Occipital lobe (tissue), 3 donors: ENCODE measurements at places on chromosomes 7 and 10.

GRCh38 chr10:44293842-44294241 lies 91.1 kb downstream of the CXCL12 start:
- DNase-seq: no peak

GRCh38 chr7:42128703-42129102 lies 108.3 kb downstream of the GLI3 start:
- no peak for DNase-seq

GRCh38 chr10:13788320-13788600 lies 201.5 kb downstream of the PRPF18 start:
- DNase-seq: no peak

- DNase-seq: no peak
Observed at GRCh38 chr7:590731-591551, 71.3 kb upstream of the PDGFA start.

- no peak for DNase-seq
Observed at GRCh38 chr7:150980663-150981062, 2.5 kb upstream of the KCNH2 start.

DNA sequence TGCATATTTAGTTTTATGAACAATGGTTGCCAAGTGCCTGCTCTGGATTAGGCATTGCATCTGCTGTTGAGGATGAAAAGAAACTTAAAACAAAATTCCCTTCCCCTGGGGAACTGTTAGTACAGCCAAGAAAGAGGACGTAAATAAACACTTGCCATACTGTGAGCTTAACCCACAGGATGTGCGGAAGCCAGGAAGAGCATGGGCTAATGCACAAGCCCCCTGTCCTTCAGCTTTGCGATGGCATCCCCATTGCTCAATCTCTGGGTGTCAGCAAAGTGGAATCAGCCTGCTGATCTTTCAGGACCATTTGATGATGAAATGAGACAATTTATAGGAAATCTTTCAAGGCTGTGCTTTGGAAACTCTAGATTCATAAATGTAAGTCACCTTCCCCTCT lies 399.9 kb upstream of the IGFBP3 start:
- DNase-seq: no peak

DNA sequence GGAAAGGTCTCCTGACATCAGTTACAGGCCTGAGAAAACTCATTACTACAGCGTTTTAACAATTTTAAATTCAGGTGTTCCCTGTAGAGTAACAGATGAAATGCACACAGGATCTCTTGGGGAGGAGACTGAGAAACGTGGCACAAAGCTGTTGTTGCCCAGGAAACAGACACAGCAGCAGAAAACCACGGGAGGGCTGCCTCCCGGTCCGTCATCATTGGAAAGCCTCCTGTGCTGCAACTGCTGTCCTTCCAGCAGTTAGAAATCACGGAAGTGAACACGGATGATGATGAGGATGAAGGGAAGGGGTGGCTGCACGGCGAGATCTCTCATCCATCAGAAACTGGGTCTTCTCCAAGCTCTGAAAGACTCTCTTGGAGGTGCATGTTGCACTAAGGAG lies 94.6 kb upstream of the RNF32 start:
- no peak for DNase-seq

DNA sequence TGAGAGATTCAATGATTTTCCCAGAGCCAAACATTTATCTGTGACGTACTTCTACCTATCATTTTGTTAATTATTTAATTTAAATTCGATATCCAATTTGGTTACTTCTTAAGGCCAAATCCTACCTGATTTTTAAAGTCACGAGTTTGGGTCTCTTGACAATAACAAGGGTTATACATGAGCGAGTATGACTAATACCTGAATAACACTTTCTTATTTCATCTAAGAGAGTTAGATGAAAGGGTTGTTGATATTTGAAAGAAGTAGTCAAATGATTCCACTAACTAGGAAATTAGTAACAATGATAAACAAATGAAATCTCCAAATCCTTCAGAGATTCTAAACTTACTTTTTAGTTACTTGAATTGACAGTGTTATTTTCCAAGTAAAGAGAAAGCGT lies 1086.9 kb downstream of the XPNPEP1 start:
- DNase-seq: no peak

GRCh38 chr7:92466682-92467081 lies 11.1 kb downstream of the ERVW-1 start:
- DNase-seq: no peak

- no peak for DNase-seq
Observed at GRCh38 chr7:23044581-23044980, 30.7 kb upstream of the HYCC1 start.

DNA sequence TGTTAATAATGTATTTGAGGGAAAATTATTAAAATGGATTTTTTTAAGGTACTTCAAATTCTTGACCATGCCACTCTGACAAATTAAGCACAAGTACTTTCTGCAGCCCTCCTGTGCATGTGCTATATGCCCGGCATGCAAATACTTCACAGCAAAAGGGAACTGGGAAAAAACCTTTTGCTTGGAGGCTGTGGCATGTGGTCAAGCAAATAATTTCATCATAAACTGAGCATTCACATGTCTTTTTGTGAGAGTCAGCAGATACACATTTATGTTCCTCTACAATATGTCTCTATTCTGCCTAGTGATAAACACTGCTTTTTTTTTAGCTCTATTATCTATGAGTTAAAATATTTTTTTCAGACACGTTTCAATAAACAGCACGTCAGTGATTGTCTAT lies 53.7 kb upstream of the SEMA3A start:
- DNase-seq: no peak

DNA sequence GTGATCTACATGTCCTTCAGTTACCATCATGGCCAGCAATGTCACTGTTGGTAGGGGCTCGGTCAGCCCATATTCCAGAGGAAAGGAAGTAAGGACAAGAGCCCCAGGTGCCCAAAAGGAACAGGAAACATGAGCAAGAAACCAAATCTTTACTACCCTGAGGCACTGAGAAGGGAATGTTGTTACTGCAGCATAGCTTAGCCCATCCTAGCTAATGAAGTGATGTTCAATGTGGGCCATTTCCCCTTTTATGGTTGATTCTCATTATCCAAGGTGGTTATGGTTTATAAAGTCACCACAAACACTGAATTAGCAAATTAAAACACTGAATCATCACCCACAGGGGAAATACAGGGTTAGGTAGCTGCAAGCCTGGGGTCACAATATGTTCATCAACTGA lies 88.4 kb upstream of the C10orf90 start:
- no peak for DNase-seq

- DNase-seq: no peak
Observed at GRCh38 chr10:116276981-116277380, 4.0 kb upstream of the GFRA1 start.

GRCh38 chr10:112335111-112335867 lies 38.6 kb upstream of the ACSL5 start:
- no peak for DNase-seq

- no peak for DNase-seq
Observed at GRCh38 chr10:132146941-132147915, 39.5 kb upstream of the DPYSL4 start.

DNA sequence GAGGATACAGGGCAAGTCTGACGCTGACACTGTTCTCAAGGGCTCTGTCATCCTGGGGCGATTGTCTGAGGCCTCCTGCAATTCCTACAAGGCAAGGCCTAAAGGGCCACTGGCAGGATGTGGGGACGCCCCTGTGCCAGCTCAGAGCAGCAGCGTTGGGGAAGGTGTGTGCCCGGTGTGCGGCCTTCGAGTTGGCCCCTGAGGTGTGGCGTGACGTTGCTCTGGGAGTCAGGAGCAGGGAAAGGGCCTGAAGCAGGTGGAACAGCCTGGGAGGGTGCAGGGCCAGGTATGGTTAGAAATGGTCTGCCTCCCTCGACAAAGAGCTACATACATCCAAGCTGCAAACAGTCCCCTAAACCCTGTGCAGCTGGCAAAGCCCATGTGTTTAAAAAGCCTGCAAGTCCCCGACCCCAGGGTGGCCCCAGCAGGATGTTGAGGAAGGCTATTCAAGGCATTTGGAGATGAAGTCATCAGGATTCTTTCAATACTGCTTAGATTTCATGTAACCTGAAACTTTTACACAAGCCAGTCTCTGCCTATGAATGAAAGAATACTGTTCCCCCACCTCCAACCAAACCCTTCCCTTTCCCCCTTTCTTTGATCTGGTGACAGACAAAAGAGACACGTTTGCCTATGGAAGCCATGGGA lies 142.5 kb upstream of the TNS3 start:
- DNase-seq: no peak

DNA sequence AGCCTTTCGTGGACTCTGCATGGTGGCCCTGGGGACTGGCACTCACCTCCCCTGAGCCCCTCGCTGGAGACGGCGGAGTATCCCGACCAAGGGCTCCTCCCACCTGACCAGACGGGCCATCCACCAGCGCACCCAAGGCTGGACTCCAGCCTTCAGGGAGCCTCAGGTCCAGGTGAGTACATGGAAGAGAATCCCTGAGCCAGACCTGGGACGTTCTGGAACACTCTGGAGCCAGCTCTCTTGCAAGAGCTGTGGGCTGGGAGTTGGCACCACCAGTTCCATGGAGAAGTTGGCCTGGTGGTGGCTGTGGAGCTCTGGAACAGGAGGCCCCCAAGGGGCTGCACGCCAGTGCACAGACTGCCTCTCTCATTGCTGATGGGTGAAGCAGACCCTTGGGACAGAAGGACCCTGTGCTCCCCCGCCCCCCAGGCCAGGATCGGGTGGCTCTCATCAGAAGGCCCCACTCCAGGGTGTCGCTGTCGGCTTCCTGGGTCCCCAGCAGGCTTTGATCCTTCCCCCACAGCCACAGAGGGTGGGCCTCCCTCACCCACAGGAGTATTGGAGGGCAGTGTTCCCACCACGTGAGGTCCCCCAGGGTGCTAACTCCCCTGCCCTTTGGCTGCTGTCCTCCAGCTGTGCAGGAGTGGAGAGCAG lies 189.9 kb downstream of the EBF3 start:
- DNase-seq: no peak

- no peak for DNase-seq
Observed at GRCh38 chr7:6653071-6654003, 16.2 kb downstream of the ZNF316 start.

DNA sequence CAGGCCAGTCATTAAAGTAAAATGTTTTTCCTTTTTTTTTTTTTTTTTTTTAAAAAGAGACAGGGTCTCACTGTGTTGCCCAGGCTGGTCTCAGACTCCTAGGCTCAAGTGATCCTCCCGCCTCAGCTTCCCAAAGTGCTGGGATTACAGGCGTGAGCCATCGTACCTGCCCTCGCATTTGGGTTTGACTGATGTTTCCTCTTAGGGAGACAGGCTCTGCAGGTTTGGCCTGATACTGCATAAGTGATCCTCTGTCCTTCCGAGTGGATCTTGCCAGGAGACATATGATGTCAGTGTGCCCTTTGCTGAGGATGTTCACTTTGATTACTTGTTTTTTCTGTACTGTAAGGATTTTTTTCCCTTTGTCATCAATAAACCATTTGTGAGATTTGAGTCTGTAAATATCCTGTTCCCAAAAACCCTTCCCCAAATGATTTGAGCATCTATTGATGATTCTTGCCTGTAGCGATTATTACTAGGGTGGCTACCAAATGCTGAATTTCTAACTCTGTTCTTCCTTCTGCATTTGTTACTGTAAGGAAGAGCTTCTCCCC lies 19.7 kb downstream of the LIMK1 start:
- DNase-seq: no peak

DNA sequence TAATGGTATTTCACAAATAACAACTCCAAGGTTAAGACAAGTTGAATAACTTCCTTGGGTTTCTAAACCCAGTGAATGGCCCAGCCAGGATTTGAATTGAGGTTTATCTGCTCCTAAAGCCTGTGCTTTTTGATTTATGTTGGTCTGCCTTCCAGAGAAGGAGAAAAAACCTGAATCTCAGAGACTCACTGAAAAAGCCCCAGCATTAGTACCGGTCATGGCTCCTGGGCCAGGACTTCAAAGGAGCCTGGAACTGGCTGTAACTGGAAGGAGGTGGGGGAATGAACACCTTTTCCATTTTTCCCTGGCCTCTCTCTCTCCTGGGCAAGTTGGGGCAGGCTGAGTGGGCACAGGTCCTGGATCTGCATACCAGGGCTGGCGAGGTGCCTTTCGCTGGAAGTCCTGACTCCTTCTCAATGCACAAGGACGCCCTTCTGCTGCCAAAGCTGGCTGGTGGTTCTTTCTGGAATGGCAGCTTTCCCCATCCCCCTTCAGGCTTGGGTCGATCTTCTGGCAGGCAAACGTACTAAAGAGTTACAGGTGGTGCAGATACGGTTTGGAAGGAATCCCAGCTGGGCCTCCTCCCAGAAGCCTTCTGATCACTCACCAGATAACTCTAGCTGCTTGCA lies 268.2 kb downstream of the PTEN start:
- no peak for DNase-seq

DNA sequence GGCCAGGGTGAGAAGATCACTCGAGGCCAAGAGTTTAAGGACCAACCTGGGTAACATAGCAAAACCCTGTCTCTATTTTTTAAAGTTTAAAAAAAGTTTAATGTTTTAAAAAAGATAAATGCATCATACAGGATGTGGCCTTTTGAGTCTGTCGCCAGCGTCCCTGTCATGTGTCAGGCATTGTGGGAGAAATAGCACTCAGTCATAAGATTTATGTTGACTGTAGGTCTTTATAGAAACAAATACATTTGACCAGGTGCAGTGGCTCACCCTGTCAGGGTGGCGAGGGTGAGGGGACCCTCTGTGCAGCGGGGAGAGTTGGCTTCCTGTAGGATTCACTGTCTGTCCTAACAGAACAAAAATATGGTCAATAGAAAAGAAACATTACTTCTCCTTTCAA lies 63.5 kb upstream of the SH2B2 start:
- DNase-seq: no peak

- DNase-seq: no peak
Observed at GRCh38 chr10:104657457-104657856, 16.4 kb downstream of the SORCS3 start.

DNA sequence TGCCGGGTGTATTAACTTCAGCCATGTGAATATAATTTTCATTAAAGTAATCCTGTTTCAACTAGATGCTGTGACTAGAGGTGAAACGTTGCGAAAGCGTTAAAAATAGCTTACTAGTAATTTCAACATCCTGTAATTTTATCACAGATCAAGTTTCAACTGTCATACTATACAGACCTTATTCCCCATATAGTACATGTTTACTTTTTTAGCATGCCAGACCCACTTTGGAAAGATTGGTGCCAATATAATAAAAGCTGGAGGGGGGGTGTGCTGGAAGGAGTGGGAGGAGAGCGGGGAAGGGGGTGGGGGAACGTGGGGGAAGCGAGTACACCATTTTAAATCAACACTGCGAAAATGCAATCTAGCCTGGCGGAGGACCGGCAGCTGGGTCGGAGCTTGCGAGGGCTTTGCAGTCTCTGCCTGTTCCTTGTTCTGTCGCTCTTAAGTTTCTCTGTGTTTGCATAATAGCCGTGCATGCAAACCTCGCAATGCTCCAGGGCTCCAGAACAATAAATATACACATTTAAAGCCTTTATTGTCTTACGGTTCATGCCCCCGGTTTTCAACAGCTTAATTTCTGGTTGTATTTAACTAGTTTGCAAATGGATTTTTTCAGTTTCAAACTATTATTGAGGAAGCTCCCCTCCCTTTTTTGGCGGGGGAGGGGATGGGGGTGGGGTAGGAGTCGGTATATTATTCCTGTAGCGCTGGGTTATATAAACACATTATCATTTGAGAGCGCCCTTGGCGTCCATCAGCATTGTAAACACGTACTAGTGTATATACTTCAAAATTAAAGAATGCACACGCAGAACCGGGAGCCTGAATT lies 1.3 kb upstream of the ARID5B start:
- peak; percentile 41 for DNase-seq
